Panc1 (cell line): ENCODE measurements at places on chromosomes 3 and 15.

- DNase-seq, result no peak
These were observed 10.6 kb upstream of the SFMBT1 start for GRCh38 chr3:53056442-53056841.

- DNase-seq, result no peak
These were observed 5.8 kb downstream of the TLE3 start for GRCh38 chr15:70091726-70092463.

GRCh38 chr3:111333642-111334041 lies 208.4 kb upstream of the CD96 start:
- DNase-seq, result no peak

GRCh38 chr15:69484837-69485236 lies 32.2 kb downstream of the RPLP1 start:
- DNase-seq, result no peak

- DNase-seq, result no peak
These were observed 396.0 kb downstream of the FHIT start for GRCh38 chr3:60855250-60855649.

GRCh38 chr3:65785065-65785645 lies 253.6 kb downstream of the MAGI1 start:
- peak; percentile 12 for DNase-seq

DNA sequence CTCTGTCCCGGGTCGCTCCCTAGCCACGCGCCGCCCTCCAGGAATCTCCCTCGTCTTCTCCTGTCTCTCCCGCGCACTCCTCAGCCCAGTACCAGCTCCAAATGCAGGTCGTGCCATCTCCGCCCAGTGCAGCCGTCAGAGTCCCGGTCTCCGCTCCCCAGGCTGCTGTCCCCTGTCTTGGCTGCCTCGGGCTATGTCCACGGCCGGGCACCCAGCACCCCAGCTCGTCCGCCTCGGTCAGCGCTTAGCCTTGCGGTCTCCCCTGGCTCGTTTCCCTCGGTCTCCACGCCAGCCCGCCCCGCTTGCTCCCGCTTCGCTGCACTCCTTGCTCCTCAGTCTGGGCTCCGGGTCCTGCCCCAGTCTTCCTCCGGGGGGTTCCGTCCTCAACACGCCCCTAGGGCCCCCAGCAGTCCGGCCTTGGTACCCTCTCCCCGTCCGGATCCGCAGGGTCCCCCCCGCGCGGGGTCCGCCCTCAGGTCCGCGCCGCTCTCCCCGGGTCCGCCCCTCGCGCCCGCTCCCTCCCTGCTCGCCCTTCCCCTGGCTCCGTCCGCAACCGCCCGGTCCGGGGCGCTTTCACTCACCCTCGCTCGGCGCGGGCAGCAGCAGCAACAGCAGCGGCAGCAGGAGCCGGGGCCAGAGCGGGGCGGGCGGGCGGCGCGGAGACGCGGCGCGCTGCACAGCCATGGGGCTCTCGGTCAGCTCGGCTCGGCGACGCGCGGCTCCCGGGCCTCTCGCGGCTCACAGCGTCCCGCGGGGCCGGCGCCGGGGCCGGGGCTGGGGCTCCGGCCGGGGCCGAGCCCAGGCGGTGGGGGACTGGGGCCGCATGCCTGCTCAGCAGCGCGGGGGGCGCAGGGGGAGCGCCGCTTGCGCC lies 462 bp downstream of the IGDCC3 start:
- DNase-seq, result no peak

DNA sequence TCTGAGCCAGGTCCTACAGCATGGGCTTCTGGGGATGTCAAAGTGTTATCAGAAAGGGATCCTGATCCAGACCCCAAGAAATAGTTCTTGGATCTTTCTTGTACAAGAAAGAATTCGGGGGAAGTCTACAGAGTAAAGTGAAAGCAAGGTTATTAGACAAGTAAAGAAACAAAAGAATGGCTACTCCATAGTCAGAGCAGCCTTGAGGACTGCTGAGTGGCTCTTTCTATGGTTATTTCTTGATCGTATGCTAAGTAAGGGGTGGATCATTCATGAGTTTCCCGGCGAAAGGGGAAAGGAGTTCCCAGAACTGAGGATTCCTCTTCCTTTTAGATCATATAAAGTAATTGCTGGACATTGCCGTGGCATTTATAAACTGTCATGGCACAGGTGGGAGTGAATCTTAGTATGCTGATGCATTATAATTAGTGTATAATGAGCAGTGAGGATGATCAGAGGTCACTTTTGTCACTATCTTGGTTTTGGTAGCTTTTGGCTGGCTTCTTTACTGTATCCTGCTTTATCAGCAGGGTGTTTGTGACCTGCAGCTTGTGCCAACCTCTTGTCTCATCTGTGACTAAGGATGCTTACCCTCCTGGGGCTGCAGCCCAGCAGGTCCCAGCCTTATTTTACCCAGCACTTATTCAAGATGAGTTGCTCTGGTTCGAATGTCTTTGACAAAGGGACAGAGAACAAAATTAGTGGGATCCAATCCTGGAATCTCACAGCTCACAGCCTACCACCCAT lies 41.0 kb downstream of the CRYGS start:
- no peak for DNase-seq

DNA sequence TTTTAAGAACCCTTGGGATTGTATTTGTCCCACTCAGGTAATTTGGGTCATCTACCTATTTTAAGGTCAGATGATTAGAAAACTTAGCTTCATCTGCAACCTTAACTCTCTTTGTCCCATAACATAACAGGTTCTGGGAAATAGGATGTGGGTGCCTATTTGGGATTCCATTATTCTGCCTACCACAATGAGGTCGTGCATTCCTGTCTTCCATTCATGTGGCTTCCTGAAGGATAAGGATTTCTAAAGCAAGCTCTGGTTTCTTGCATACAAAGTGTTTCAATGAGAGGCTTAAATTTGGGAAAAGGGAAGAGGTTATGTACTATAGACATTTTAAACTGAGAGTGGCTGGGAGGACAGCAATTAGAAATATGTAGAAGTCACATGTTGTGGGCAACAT lies 190.3 kb downstream of the MCTP2 start:
- no peak for DNase-seq

- DNase-seq, result peak; percentile 32
These were observed 39.6 kb upstream of the FAM98B start for GRCh38 chr15:38414357-38414756.

GRCh38 chr3:188567478-188568195 lies 413.7 kb downstream of the LPP start:
- DNase-seq, result no peak

GRCh38 chr15:73909651-73910050 lies 16.6 kb upstream of the LOXL1 start:
- DNase-seq, result no peak

DNA sequence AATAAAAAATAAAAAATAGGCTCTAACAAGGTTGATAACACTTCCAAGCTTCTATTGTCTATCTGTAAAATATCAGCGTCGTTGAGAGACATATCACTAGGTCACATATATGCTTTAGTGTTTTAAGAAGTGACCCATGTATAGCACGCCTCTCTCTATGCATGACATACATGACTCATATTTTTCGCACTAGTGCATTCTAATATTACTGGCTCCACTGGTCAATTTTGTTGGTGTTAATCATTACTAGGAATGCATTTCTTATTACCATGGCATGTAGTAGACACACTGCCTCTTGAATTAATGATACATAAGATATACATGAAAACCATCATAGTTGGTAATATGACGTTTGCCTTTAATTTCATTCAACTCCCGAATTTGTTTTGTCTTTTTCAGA lies 203.1 kb downstream of the CHL1 start:
- no peak for DNase-seq

GRCh38 chr3:23726811-23727548 lies 78.8 kb upstream of the UBE2E1 start:
- DNase-seq, result no peak

- DNase-seq, result no peak
These were observed 1.7 kb upstream of the TGM5 start for GRCh38 chr15:43268111-43269105.

GRCh38 chr3:14518893-14519292 lies 21.2 kb downstream of the GRIP2 start:
- no peak for DNase-seq

DNA sequence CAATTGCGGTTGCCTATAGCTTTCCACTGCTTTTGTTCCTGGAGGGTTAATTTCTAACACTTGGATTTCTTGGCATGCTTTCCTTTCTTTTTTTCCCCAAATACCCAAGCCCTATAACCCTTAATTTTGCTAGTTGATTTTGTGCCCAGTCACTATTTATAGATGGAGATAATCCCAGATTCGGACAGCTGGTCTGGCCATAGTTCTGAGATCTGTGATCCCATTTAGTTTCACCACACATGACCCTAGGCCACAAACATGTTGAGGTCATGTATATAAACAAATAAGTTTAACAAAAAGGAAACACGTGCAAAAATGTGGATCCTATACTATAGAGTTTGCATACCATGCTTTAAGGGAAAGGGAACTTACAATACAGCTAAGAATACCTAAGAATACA lies 111.4 kb downstream of the ZMAT3 start:
- DNase-seq, result no peak

DNA sequence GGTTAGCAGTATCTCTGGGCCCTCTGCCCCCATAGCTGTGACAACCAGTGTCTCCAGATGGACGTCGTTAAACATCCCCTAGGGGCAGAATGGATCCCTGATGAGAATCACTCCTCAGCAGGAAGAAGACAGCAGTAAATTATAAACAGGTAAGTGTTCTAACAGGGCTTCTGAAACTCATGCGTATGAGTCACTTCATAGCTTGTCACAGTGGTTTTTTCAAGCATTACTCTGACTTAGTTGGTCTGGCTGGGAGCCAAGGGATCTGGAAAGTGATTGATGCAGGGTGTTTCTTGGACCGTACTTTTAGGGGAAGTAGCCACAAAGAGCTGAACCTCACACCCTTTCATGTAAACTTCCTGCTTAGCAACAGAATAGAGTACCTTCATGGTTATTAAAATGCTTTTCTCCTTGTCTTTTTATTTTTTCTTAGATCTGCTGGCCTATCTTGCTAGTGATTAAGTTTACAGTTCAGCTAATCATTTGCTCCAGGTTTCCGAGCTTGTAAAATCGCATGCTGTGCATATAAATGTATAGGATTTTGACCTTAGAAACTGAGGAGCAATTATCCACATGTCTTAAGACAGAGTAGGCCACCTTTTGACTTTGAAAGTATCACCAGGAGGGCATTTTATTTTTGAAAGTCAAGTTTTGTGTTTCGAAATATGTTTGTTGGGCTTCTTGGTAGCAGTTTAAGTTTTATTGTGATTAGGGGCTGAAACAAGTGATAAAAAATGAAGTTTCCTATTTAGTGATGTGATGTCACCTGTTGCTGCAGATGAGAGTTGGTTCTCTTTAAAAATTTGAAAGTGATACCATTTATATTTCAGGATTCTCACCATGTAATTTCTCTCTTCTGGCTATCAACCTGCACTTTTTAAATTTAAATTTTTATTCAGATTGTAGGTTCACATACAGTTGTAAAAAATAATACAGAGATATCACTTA lies 333.9 kb downstream of the PTPRG start:
- no peak for DNase-seq

DNA sequence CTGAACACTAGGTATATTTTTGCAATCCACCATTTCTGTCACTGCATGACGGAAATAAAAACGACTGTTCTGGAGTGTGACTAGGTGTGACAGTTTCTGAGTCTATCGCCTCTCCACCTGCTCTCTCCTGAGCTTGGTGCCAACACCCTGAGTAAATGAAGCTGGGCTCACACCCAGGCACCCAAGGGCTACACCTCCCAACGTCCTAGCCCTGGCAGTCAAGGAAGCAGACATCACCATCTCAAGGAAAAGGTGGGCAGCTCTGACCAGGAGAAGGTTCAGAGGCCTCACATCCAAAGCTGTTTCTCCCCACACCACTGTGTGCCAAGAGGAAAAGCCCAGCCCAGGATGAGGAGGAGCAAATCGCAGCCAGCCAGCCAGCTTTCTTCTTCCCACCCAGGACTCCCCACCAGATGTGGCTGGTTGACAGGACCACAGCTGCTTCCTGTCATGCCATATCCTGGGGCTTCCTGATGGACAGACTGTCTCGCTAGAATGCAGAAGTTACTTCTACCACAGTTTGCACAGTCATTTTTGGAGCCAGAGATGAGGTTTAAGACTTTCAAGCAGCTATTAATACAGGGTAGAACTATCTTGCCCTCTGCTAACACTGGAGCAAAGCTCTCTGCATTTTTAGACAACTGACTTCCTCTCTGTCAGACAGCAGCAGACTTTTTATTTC lies 3.3 kb downstream of the SCAMP2 start:
- DNase-seq, result no peak

GRCh38 chr15:31392761-31393401 lies 66.2 kb downstream of the KLF13 start:
- no peak for DNase-seq

- DNase-seq, result no peak
These were observed 84.8 kb downstream of the DCLK3 start for GRCh38 chr3:36679384-36680200.

DNA sequence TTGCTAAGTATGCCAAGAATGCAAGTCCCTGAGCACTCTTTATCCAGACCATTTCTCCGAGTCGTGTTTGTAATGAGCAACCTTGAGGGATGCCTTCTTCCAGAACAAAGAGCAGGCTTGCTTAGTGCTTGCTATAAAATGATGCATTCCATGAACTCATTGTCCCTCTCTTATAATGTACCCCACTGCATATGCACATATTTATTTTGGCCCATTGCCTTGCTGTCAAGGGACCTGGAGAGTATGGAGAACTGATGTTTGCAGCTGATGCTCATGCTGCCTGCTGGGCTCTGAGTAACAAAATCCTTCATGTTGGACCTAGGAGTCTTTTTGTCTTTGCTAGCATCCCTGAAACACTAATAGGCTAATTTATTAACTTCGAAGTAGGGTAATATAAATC lies 97.8 kb upstream of the AADACL2 start:
- DNase-seq, result no peak

DNA sequence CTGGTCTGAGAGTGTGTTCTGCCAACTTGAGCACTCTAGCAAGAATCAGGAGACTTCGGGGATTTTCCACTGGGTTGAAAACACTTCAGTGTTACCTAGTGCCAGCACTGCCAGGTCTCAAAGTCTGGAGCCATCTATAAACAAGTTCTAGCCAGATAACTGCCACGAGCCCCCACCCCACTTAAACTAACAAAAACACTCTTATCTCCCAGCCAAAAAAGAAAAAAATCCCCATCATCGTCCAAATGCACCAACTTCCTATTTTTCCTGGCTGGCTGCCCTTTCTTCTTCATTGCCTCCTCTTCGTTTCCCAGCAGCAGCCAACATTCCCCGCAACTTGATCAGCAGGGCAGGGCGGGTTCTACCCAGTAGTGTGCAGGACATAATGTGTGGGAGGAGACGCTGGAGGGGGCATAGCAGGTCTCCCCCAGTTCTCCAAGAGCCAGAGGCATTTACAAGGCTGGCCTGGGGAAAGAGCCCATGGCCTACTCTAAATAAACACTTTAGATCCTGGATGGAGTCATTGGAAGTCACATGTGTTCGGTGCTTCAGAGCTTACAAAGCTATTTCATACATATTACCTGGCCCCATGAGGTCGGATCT lies 29.5 kb downstream of the C2CD4B start:
- DNase-seq, result no peak

DNA sequence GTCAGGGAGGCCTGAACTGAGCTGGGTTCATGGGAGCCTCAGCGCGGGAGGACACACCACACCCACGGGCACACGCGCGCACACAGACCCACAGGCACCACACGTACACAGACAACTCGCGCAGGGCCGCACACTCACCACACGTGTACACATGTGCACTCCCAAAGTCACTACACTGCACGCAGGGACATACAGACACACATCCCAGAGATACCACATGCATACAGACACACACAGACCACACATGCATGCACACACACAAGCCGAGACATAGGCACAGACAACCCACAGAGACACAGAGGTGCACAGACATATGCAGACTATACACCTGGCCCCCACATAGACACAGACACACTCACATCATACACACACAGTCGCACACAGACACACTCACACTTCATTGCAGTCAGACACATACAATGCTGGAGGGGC lies 1.1 kb upstream of the MGLL start:
- DNase-seq, result no peak
